ENCODE measurements at places on chromosomes 5 and 9.

DNA sequence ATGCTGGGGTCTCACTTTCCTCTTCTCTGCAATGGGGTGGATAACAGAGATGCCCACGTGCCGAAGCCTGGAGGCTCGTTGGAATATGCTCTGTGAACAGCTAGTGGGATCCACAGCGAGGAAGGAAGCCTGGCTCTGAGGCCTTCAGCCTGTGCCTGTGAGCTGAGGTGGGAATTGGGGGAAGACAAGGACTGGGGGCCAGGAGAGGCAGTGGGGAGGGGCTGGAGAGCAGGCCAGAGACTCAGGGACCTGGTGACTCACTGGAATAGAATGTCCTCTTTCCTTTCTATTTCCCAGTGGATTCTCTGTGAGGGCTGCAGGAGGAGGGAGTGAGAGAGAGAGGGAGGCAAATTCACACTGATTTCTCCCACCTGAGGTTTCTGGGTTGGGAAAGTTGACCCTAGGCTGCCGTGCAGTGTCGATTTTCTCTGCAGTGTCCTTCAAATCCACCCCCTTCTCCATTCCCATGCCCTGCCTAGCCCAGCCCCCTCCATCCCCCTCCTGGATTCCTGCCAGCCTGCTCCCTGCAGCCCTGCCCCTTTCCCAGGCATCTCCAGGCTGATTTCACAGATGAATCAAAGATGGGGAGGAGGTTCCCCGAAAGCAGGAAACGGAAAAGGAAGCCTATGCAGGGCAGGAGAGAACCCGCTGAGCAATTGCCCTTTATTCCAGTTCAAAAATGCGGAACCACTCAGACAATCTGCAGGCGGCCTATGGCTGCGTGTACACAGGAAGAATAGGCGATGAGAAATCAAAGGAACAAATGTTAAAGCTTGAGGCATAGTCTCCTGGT is 1.4 kb upstream of the SPAAR start:
- peak; percentile 89 for DNase-seq

DNA sequence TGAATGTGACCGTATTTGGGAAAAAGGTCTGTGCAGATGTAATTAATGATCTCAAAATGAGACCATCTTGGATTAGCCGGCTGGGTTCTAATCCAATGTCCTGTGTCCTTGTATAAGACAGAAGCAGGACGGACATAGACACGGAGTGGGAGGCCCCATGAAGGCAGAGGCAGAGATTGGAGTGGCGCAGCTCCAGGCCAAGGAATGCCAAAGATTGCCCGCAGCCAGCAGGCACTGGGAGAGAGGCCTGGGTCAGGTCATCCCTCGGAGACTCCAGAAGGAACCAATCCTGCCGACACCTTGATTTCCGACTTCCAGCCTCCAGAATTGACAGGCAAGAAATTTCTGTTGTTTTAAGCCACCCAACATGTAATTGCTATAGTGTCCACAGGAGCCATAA is 13.0 kb upstream of the GFI1B start:
- no peak for DNase-seq

DNA sequence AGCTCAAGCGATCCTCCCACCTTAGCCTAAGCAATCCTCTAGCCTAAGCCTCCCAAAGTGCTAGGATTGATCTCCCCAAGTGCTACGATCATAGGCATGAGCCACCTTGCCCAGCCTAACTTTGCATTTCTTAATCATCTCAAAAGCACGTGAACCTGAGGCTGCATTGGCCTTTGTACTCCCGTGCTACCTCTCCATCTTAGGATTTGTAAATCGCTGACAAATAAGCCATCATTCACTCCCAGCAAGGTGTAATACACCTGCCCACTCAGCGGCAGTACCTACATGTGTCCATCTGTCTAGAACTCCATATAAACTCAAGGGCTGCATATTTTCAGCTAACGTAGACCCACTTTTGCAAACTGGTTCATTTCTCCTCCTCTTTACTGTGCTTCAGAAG is 2.8 kb downstream of the ANKH start:
- no peak for DNase-seq

GRCh38 chr5:119895066-119895465 is 265.7 kb downstream of the FAM170A start:
- DNase-seq, result no peak

DNA sequence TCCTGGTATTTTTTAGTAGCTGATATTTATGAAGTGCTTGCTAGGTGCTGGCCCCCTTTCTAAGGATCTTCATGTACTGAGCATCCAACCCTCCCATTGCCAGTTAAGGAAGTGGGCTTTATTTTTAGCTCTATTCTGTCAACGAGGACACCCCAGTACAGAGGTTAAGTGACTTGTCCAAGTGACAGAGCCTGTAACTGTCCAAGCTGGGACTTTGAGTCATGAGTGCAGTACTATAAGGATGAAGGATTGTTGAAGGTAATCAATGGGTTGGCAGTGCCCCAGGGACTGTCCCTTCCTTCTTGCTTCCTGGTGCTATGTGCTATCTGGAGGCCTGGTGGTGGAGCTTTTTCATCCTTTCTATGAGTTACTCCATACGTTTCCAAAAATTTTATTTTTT is 18.0 kb upstream of the FABP6 start:
- no peak for DNase-seq

- no peak for DNase-seq
Observed at GRCh38 chr9:13556656-13557055, 277.2 kb upstream of the MPDZ start.
